ENCODE measurements at places on chromosomes 3 and 15. TPM values are rescaled to one million over a fixed set of nuclear protein-coding genes. Genes with fewer than 3 reads are reported as not detected.

Gene CNTN6
- total RNA-seq = not detected

Gene MYLK
- total RNA-seq = 0.35 TPM

Gene CCR2
- total RNA-seq = 0.73 TPM

GRCh38 chr3:134797741-134798451, 2.8 kb downstream of the EPHB1 start:
- H3K27ac ChIP-seq = no peak overlapping the region
- H3K27me3 ChIP-seq = no peaks in the 10 kb centered on the region
- no peak overlapping the region for H3K4me3 ChIP-seq
- no peaks in the 10 kb centered on the region for H3K36me3 ChIP-seq

- H3K27me3 ChIP-seq = no peaks in the 10 kb centered on the region
- DNase-seq = no peak
- no peaks in the 10 kb centered on the region for H3K36me3 ChIP-seq
- peaks cover 12% of the 10 kb centered on the region for H3K4me1 ChIP-seq
- H3K4me3 ChIP-seq = no peak overlapping the region
Measured at GRCh38 chr3:48612309-48612708, 2.9 kb upstream of the UQCRC1 start.

DNA sequence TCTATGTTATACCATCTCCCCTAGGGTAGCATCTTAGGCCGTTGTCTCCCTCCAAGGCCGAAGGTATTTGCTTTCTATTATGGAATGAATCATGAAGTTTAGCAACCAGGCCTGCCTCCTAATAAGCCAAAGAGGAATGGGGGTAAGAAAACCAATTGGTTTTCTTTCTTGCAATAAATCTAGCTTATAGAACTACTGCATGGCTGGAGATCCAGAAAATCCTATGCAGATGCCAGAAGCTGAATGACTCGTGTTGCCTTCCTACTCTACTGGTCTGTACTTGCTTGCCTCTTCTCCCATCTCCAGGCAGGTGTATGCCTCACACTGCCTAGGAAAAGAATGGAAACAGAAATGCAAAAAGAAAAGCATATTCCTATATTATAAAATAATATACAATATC, 31.1 kb upstream of the IL16 start:
- no peaks in the 10 kb centered on the region for H3K36me3 ChIP-seq
- no peak for DNase-seq
- no peaks in the 10 kb centered on the region for H3K27me3 ChIP-seq
- no peak overlapping the region for H3K27ac ChIP-seq
- H3K4me3 ChIP-seq = no peak overlapping the region

DNA sequence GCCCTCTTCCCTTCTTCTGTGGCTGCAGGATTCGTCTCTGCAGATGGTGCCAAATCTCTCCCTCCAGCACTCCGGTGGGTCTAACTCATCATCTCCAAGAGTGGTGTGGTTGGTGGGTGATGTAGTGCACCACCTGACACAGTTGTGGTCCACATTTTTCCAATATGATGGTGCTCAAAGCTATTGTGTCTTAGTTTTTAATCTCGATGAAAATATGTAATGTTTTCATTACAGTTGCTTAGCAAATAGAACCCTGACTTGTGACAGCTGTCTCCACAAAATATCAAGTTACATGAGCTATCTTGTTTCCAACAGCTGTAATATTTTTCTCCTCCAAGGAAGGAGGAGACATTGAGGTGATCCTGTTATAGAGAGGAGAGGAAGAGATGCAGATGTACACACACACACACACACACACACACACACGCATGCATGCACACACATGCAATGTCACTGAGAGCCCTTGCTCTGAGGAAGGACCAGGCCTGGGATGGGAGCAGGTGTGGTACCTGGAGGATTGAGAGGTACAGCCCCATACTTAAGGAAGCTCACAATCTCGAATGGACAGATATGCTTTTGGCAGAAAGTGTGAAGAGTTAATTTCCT, 15.7 kb upstream of the ESYT3 start:
- DNase-seq = no peak
- H3K27me3 ChIP-seq = no peaks in the 10 kb centered on the region
- no peaks in the 10 kb centered on the region for H3K36me3 ChIP-seq
- no peak overlapping the region for H3K27ac ChIP-seq
- H3K4me1 ChIP-seq = no peaks in the 10 kb centered on the region
- H3K4me3 ChIP-seq = no peak overlapping the region

DNA sequence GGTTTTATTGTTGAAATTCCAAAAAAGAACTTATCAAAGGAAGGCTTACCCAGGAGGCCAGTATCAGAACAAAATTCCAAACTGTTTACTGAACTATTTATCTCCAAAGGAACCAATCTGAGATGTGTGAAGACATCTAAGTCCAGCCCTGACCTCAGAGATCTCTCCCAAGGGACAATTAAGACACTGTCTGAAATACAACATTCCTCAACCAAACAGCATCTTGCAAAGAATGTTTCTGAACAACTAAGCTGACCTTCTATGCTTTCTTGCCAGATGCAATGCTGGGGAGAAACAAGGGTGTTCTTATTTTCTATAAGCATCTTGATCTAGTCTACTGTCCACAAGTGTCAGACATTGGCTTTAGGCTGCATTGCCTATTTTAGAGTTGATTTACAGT, 13.6 kb downstream of the PDZRN3 start:
- no peak overlapping the region for H3K4me3 ChIP-seq
- H3K36me3 ChIP-seq = no peaks in the 10 kb centered on the region
- H3K27me3 ChIP-seq = no peaks in the 10 kb centered on the region
- no peak overlapping the region for H3K27ac ChIP-seq

- H3K4me3 ChIP-seq = no peak overlapping the region
- no peaks in the 10 kb centered on the region for H3K4me1 ChIP-seq
- H3K27ac ChIP-seq = no peak overlapping the region
- DNase-seq = no peak
- H3K36me3 ChIP-seq = no peaks in the 10 kb centered on the region
Measured at GRCh38 chr3:160886421-160886820, 130.4 kb downstream of the PPM1L start.

- H3K4me1 ChIP-seq = no peaks in the 10 kb centered on the region
- H3K27me3 ChIP-seq = peaks cover 3% of the 10 kb centered on the region
- DNase-seq = no peak
- H3K27ac ChIP-seq = no peak overlapping the region
- no peak overlapping the region for H3K4me3 ChIP-seq
- H3K36me3 ChIP-seq = no peaks in the 10 kb centered on the region
Measured at GRCh38 chr3:165195241-165195639, 944 bp downstream of the SLITRK3 start.

DNA sequence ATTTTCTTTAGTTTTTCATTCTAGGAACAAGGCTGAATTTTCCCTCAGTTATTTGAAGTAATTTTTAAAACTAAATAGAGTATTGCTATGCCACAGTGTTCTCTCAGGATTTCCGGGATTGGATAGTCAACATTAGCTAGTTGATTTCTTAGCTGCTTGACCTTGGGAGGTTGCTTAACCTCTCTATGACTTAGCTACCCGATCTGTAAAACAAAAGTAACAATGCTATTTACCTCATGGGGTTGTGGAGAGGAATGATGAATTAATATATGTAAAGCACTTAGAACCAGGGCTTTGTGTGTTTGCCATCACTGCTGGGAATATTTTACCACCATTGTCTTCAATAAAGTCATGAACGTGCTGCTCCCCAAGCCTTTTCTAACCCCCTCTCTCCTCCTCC, 57.5 kb downstream of the SNRK start:
- peaks cover 36% of the 10 kb centered on the region for H3K36me3 ChIP-seq
- no peak overlapping the region for H3K27ac ChIP-seq
- H3K4me1 ChIP-seq = peaks cover 74% of the 10 kb centered on the region
- H3K27me3 ChIP-seq = no peaks in the 10 kb centered on the region

GRCh38 chr3:17894434-17895060, 152.1 kb upstream of the TBC1D5 start:
- H3K4me1 ChIP-seq = no peaks in the 10 kb centered on the region
- H3K27ac ChIP-seq = no peak overlapping the region
- H3K4me3 ChIP-seq = no peak overlapping the region
- no peaks in the 10 kb centered on the region for H3K36me3 ChIP-seq

Data from naive thymus-derived CD4-positive, alpha-beta T cell (primary cell).